ENCODE measurements at places on chromosomes 1 and 21.
A peak's percentile ranks its signal among the peaks of the same experiment; 100 is the strongest.

DNA sequence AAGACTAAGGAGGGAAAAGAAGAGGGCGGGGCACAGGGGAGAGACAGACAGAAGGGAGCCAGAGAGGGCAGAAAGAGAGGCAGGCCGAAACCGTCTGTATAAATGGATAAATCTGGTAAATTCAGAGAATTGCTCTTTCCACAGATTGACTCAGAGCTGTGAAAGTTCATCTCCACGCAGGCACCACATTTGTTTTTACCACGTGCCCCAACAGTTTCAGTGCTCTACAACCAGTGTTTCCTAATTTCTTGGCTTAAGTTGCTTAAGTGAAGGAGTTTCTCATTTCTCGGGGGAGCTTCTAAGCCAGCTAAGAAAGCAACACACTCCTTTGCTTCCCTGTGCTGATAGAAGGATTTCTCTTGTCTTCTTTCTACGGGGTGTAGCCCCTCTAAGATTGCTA is 87.1 kb downstream of the ENAH start:
- no peak for DNase-seq

GRCh38 chr1:30420519-30421050 is 302.8 kb downstream of the MATN1 start:
- no peak for DNase-seq

GRCh38 chr1:77146270-77146669 is 73.0 kb downstream of the PIGK start:
- DNase-seq, result no peak

DNA sequence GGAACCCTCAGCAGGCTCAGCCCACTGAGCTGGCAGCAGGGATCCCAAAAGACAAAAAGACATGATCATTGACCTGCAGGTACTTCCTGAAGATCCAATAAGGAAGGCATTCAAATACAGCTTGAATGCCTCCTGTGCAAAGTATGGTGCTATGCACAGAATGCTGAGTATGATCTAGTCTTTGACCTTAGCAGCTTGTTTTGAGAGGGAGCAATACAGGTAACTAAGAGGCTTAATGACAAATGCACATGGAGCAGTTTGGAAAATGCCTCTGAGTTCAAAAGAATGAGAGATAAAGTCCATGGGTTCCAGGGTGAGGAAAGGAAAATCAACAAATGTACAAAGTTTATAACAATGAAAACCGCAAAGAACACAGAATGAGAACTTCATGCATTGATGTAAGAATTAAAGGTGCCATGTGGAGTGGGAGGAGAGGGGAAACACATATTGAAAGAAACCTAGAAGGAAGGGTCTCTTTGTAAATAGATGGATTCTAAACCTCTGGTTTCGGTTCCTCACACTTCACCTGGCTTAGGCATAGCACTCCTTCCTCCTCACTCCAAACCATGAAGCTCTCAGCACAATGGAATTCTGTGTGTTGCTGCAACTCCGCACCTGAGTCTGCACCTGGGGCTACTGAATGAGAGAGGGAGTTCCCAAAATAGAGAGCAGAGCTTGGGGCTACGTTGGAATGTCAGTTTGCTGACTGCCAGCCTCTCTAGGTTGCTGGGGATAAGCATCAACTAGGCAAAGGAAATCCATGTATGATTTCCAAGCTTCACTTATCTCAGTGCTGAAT is 77.6 kb downstream of the PLXNA2 start:
- no peak for DNase-seq

- no peak for DNase-seq
These were observed 181.1 kb downstream of the KCNK2 start for GRCh38 chr1:215263636-215264035.

DNA sequence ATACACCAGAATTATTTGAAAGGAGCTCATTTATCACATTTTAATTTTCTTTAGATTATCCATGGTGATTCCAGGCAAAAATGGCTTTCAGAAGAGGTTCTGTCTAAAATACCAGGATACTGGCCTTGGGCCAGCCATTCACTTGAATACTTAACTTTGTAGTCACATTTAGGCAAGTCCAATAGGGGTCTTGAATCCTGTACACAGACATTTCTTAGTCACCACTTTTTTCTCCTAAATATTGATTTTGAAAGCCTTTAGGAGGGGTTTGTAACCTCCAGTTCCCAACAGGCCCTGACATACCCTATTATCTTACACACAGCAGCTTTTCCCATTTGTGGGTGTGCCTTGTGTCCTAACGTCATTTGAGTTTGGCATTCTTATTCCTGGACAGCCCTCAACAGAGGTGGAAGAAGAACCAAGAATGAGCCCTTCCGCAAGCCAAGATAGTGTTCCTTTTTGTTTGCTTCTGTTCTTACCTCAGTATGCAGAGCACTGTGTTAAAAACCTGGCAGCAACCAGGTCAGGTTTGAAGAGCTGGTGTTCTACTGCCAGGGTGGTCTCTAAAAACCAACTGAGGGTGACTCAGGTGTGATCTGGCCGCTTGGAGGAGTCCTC is 19.5 kb downstream of the MAP3K7CL start:
- no peak for DNase-seq

DNA sequence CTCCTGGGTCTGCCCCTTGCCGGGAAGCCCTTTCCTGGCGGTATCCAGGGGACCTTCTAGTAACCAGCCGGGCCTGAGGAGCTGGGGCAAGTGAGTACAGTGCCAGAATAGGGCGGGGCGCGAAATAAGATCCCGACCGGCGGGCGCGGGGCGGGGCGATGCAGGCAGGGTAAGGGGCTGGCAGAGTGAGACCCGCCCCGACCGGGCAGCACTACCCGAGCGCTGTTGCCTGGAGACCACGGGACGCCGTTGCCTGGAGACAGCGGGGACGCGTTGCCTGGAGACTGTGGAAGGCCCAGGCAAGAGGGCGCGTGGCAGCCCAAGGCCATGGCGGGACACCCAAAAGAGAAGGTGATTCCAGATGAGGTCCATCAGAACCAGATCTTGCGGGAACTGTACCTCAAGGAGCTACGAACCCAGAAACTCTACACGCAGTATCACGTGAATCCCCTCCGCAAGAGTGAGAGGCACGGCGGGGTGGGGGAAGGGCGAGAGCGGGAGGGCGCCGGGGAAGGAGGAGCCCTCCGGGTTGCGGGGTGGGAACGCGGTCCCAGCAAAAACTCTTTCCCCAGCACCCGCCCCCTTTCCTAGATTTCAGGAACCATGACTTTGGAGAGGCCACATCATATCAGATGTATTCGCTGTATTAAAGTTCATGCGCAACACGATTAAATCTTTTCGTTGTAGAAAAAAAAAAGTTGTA is 24.3 kb downstream of the EBNA1BP2 start:
- DNase-seq, result peak; percentile 77

DNA sequence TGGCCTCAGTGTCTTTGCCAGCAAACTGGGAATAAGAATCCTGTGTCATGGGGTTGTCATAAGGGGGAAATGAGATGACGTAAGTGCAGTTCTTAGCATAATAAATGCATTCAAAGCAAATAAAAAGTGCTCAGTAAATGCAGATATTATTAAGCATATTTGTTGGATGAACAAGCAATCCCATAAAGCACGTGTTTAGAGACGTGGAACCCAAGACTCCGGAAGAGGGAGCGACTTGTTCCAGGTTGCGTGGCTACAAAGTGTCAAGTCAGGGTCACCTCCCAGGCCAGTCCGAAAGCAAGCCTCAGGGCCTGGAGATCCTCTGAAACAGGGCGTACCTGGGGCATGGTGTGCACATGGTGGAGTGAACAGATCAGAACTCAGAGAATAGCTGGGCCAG is 58.0 kb upstream of the LAPTM5 start:
- DNase-seq, result peak; percentile 27

DNA sequence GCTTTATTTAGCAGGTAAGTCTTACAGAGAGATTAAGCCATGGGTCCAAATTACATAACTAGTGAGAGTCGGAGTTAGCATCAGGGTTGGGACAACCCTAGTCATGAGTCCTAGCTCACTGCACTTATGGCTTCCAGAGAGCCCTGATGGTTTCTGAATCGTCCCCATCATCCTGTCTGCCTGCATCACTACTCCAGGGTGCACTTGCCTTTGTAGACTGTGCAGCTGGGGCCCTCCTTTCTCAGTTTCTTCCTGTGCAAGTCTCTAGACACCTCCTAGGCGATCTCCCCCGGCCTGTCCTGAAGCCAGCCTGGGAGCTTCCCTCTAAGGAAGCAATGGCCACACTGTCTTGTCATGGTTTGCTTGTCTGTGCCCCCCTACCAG is 37.1 kb downstream of the KIAA0040 start:
- DNase-seq, result no peak

GRCh38 chr1:152013664-152014237 is 20.1 kb upstream of the S100A10 start:
- peak; percentile 35 for DNase-seq

DNA sequence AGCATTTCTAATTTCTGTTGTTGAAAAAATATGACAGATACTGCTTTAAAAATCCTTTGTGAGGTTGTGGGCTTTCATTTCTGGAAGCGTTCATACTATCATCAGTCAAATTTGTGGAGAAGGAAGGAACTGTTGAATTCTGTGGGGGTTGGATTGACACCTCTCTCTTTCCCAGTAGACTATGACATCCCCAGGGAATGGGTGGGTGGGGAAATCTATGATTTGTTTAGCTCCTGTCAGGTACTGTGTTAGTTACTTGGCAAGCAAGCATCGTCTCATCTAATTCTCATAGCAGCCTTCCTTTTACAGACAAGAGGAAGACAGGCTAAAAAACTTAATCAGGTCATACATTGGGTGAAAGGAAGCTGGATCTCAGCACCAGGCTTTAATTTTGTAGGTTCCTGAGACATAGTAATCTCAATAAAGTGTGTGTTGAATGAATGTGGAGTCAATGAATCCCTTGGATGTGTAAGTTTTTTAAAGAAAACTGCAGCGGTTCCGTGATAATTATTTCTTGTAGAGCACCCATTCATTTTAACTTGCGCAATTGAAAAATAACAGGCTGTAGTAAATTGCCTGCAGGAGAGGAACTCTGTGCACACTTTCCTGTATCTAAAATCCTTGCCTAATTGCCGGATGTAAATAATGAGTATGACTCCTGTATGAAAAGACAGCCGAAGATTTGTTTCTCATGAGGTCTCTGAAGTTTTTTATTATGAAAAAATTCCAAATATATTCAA is 60.6 kb downstream of the MYOM3 start:
- no peak for DNase-seq
